Psoas muscle (tissue), 8 donors: ENCODE measurements at places on chromosomes 5 and 9. TPM values are rescaled to one million over a fixed set of nuclear protein-coding genes. Genes with fewer than 3 reads are reported as not detected.

DNA sequence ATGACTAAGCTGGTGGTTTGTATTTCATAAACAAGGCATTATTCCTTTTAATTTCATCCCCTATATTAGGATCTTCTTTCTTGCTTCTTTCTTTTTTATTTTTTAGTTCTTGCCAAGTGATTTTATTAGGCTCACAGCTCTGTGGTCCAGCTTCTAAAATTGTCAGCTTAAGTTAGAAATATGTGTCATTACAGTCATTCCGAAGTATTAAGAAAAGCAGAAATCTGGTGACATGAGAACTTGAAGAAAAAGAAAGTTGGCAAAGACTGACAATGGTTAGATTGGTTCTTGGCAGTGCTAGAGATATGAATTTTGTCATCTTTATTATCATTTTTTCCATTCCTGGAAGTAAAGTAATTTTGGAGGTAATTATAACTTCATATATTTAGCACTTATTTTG lies 166.5 kb upstream of the PRR16 start:
- no peak for DNase-seq

DNA sequence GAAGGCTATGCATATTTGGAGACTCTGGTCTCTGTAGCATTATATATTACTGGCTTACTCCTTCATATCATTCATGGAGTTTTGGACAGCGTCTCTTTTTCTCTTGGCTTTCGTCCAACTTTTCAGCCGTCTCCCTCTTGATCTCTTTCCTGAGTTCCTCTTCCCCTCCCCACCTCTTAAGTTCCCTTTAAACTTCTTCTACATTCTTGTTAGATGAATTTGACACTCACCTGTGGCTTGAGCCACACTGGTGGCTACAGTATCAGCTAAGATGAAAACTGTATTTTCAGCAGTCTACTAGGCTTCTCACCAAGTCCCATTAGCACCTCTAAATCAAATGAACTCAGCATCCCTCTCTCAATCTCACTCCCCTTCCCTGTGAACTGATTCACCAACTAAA lies 128.1 kb downstream of the STARD4 start:
- DNase-seq = no peak

DNA sequence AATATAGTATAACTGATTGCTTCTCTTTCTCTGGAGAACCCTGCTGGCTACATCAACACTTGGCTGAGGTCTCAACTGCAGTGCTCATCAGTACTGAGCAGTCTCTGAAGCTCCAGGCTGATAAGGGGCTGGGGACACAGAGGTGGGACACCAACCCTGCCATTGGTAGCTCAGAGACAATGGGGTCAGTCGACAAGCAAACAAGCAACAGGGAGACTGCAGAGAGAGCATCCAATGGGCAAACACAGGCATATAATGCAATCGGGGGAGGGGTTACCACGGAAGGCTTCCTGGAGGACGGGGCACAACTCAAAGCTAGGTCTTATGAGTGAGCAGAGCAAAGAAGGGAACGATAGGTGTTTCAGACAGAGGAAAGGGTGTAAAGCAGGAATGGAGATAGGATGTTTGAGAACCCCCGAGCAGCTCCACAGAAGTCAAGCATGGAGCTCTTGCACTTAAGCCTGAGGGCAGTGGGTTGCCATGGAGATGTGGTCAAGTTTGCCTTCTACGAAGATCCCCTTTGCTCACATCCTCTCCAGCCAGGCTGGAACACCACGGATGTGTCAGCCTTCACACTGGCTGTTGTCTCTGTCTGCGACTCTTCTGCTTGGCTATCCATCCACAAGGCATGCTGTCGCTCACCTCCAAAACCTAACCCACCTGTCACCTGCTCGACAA lies 21.5 kb upstream of the AKNA start:
- DNase-seq = no peak

SLC25A2 gene
- 0.19 TPM for total RNA-seq

GFI1B gene
- total RNA-seq = not detected
